NCI-H446 (cell line): ENCODE measurements at places on chromosomes 5 and 9.

GRCh38 chr9:78393340-78393739 lies 96.4 kb downstream of the PSAT1 start:
- no peak for DNase-seq

DNA sequence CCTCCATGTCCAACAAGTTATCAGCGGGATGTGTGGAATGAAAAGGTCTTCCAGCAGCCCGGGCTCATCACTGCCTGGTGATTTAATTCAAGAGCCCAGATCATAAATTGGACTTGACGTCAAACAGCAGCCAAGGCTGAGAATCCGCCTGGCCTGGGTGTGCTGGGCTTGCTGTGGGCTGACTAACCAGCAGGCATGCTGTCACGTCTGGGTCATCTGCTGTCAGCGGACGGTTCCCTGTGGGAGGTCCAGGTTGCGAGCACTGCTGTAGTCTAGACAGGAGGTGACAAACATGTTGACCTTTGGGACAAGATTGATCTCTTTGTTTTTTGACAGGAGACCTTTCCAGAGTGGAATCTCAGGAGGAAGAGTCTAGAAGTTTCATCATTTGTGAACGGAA lies 289.7 kb downstream of the OSTF1 start:
- no peak for DNase-seq

- peak; percentile 83 for DNase-seq
Observed at GRCh38 chr9:34501889-34502425, 20.8 kb downstream of the ENHO start.

- no peak for DNase-seq
Observed at GRCh38 chr5:127400539-127400938, 109.9 kb downstream of the MEGF10 start.

GRCh38 chr5:2715856-2716255 lies 35.6 kb downstream of the IRX2 start:
- no peak for DNase-seq

- DNase-seq = no peak
Observed at GRCh38 chr9:77680581-77680980, 32.5 kb upstream of the GNA14 start.

GRCh38 chr5:155418960-155419579 lies 405.5 kb downstream of the KIF4B start:
- peak; percentile 40 for DNase-seq

DNA sequence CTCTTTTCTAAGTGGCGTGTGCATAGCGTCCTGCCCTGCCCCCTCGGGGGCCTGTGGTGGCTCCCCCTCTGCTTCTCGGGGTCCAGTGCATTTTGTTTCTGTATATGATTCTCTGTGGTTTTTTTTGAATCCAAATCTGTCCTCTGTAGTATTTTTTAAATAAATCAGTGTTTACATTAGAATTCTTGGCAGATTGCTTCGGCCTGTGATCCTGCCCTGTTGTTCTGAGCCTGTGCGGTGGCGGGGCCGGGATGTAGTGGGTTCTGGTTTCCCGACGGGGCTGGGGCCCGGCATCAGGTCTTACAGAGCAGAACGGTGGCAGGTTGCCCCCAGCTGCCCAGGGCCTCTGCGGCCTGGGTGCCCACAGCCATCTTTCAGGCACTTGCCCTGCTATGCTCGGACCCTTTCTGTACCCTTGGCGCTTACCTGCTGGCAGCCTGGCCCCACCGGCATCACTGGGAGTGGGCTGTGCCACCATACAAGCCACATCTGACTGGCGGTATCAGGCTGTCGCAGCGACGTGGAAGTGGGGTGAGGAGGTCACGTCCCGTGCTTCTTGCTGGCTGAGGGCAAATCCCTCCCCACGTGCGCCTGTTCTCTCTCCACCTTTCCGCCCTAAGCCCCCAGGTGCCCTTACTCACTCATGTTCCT lies 9.0 kb downstream of the QRFP start:
- DNase-seq = no peak

DNA sequence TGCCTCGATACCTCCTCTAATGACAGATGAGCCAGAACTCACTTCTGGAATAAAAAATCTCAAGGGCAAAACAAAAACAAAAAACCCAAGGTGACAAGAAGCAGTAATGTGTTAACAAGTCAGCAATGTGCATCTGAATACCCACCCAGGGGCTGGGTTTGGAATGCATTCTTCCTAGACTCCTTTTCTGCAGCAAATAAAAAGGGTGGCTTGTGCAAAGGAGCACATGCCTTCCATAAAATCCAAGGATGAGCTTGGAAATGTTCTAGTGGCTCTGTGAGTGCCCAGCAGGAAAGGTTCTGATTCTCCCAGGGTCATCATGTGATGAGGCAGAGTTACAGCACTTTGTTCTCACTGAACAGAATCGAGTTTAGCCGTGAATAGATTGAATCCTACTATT lies 599.9 kb downstream of the RAB3C start:
- no peak for DNase-seq

GRCh38 chr9:105114964-105115728 lies 129.3 kb upstream of the SLC44A1 start:
- no peak for DNase-seq

DNA sequence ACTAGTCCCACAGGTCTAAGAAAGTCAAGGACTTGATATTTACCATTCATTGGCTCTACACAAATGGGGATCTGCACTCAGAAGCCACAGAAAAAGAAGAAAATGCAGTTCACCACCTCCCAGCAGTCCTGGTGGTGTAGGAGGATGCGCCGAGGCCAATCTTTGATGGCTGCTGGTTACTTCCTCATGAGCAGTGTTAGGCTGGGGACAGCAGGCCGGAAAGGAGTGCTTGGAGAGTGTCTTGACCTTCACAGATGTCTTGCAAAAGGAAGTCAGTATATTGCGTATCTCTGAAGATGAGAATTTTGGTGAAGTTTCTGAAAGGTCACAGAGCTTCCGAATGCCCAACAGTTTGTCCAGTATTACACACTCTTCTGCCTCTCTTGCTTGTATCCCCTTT lies 597.0 kb downstream of the EBF1 start:
- DNase-seq = no peak

DNA sequence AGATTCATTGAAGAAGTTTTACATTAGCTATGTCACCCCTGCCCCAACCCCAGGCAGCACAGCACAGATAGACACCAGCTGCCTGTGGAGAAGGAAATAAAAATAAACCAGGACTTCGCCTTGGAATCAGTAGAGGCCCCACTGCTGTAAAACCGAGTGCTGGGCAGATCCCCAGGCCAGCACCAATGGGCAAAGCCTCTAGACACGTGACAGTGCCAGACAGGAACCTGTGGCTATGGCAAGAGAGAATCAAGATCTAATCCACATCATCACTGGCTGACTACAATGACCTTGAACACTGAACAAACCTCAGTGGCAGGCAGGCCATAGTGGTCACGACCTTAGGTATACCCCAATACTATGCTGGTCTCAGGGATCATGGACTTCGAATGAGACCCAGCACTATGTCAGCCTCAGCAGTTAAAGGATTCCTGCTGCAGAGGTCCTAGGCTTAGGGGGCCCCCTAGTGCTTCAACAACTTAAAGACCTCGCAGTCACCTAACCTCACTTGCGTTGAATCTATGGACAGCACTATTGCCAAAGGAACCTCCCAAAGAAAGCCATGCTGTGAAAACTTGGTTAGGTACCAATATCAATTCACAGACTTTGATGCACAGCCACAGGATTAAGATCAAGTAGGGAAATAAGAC lies 2118.6 kb upstream of the C9orf72 start:
- peak; percentile 59 for DNase-seq

DNA sequence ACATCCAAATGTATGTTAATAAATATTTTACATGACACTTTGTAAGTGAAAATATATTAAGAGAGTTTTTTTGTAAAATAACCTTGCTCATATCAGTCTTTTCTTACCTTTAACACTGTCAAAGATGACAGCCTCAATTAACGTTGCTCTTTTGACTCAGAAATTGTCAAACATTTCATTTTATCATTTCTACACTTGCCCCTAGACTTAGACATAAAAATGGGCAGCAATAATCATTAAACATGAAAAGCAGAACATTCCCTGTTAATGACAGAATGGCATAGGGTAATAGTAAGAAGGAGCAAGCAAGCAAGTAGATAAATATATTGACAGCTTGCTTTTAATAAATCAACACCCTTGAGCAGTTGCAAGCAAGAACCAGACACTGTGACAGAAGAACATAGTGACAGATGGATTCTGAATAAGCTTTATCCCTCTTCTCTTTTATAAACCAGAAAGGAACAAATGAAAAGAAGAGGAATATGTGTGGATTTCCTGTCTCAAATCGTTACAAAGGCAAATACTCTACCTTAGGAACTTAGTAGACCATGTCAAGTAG lies 796.0 kb upstream of the CHD1 start:
- peak; percentile 32 for DNase-seq

- no peak for DNase-seq
Observed at GRCh38 chr9:137253717-137254623, 1.2 kb upstream of the NELFB start.

GRCh38 chr9:2790466-2790865 lies 53.4 kb downstream of the PUM3 start:
- no peak for DNase-seq

DNA sequence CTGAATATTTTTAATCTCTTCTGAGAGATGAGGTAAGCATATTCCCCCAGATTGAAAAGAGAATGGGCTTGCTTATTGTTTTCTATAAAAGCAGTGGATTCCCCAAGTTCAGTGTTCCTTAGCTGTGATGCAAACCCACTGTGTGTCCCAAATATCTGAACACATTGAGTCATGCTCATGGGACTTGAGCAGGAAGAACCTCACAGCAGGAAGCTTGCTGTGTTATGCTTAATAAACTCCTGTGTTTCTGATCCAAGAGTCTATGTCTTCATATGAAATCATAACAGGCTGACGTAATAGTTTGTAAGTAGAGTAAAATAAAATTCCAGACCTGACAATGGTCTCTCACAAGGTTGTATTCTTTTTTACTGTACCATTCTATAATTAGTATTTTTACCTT lies 24.8 kb upstream of the LOX start:
- no peak for DNase-seq

- no peak for DNase-seq
Observed at GRCh38 chr5:167763772-167764171, 527.7 kb upstream of the WWC1 start.

- DNase-seq = no peak
Observed at GRCh38 chr9:92191801-92192200, 76.6 kb upstream of the SPTLC1 start.

DNA sequence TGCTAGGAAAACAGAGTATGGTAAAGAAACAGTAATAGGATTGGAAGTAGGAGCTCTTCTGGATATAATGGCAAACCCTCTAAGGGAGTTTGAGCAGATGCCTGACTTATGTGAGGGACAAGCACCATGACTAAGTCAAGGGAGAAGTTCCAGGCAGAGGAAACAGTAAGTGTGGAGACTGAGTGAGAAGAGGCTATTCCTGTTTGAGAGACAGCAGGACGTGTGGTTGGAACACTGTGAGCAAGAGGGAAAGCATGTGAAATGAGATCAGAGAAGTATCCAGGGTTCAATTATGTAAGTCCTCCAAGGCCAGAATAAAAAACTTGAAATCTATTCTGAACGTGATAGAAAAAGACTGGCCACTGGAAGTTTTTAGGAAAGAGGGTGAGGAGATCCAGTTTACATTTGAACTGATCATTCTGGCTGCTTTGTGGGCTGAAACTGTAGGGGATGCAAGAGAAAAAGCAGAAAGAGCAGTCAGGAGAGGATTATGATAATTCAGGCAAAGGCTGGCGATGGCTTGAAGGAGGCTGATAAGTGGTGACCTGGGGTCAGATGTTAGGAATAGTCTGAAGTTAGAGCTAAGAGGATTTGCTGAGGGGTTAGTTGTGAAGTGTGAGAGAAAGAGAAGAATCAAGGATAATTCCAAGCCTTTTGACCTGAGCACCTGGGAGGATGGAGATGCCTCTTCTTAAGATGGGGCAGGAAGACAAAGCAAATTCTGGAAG lies 19.2 kb downstream of the DMAC1 start:
- no peak for DNase-seq

- DNase-seq = no peak
Observed at GRCh38 chr9:92534674-92535073, 1.1 kb downstream of the ECM2 start.

DNA sequence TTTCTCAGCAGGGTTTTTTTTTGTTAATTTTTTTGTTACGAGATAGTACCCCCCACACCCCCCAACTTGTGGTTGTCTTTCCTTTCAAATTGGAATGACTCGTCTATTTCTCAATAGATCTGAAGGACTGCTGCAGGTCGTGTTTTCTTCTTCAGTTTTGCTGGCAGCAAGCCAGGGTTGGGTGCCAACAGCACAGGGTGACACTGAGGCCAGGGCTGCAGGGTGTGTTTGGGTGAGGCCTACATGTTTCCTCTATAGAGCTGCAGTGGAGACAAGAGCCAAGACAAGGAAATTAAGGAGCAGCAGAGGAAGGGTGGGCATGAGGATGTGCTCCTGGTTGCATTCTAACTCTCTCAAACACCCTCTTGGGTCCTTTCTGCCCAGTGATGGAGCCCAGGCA lies 52.2 kb downstream of the NXNL2 start:
- DNase-seq = no peak

DNA sequence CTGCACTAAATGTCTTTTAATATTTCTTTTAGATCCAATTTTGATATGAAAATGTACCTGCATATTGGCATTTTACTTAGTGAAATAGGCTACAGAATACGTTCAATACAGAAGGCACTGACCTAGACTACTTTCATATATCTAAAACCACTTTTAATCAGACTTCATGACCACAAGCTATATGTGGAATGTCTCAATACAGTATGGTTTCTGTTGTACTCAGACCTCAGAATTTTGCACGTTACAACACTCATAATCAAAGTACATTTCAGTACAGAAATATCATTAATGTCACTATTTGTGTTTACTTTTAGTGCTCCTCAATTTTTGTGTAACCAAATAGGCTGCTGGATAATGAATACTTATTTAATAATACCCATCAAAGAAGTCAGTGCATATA lies 74.8 kb downstream of the MEF2C start:
- no peak for DNase-seq

DNA sequence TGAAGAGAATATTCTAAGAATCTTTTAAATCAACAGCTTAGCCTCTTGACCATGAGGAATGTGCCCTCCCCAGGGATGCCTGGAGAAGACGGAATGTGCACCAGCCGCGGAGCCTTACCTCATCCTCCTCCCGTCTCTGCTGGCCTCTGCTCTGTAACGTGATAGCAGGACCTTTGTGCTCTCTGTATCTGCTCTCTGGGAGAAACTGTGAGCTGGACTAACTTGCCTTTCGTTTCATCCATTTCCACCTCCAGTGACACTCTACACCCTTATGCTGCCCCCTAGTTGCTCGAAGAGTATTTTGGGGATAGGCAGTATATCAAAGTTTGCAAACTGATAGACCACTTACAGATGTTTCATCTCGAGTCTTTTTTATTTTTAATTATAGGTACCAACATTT lies 141.4 kb downstream of the NPR3 start:
- no peak for DNase-seq

DNA sequence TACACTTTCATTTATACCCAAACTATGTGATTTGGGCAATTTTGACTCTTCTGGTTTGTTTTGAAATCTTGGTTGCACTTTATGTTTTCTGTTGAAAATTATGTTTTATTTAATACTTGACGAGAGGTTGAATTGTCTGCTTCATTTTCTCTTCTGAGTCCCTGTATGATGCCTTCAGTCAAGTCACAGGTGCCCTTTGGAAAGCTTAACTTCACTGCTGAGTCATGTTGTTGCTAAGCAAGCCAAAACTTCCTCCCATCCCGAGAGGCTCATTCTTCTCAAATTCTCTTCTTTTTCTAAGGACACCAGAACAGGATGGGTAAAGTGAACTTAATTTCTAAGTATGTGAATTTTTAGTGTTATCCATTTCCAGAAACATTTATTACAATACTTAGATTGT lies 455.3 kb upstream of the PTGER4 start:
- no peak for DNase-seq

- no peak for DNase-seq
Observed at GRCh38 chr5:10999714-11000113, 238.7 kb upstream of the DAP start.
